ENCODE measurements at places on chromosomes 1 and 21.

DNA sequence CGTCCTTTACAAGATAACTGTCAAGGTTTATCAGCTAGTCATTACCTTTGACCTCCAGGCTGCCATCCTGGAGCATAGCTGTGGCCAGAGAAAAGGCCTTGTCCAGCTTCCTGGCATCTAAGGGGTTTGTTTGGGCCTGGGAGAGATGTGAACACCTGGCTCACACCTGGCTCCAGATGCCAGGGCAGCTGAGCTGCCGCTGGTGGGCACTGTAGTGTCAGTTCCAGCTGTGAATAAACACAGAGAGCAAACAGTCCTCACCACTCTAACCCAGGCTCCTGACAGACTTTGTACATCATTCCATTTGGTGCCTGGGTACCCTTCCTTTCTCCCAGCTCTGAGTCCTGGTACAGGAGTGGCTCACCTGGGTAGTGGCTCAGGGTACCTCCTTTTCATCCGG is 14.3 kb upstream of the KCNA10 start:
- DNase-seq, result no peak

GRCh38 chr21:28100366-28100765 is 892.3 kb downstream of the LTN1 start:
- DNase-seq, result no peak

DNA sequence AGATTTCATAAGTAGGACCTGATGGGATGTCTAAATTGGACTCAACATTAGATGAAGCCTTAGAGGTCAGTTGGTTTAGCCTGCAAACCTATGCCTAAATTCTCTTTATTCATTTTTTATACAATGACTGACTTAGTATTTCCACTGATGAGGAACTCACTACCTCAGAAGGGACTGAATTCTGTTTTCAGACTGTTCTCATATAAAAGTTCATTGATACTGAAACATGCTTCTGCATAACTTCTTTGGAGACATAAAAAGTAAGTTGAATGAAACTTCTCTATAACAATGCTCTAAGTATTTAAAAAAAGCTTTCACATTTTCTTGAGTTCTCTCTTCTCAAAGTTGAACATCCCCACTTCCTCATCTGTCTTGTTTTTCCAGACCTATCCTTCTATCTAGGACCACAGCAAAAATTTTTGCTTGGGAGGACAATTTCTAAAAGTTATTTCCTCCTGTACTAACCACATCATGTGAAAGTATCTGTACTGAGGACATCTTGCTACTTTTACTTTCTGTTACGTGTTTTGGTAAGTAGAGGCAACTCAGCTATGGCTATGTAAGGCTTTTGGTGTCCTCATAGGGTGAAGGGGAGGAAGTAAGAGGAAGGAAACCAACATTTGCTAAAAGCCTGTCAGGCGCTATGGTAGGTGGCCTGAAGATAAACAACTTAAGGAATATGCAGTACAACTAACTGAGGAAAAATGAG is 64.1 kb downstream of the USP24 start:
- DNase-seq, result no peak

DNA sequence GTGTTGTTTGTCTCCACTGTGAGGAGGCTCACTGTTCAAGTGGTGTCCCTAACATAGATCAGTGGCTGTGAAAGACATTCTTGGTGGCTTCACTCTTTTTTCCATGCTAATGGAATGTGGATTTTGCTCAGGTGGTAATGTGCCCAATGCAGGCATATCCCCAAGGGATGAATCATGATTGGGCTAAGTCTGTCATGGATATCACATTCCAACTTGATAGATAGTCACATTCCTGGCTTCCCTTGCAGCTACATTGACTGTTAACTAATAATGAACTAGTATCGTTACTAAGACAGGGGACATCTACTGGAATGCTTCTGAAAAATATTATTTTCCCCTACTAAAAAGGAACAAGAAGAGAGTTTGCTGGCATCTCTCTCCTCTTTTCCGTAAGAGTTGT is 86.3 kb upstream of the SOD1 start:
- DNase-seq, result no peak

DNA sequence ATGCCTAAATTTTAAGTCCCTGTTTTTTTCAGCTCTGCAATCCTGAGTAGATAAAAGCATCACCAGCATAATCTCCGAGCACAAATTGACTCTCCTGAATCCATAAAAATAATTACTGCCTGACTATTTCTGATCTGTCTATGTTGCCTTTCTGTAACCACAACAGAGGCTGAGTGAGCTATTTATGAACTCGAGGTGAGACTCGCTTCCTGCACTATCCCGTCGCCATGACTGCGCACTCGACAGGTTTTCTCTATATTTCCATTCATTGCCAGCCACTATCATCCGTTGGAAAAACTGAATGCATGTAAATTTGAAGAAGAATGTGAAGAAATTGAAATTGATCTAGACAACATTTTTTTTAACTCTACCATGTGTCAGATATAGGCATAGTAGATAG is 897.2 kb downstream of the ADGRL2 start:
- no peak for DNase-seq

DNA sequence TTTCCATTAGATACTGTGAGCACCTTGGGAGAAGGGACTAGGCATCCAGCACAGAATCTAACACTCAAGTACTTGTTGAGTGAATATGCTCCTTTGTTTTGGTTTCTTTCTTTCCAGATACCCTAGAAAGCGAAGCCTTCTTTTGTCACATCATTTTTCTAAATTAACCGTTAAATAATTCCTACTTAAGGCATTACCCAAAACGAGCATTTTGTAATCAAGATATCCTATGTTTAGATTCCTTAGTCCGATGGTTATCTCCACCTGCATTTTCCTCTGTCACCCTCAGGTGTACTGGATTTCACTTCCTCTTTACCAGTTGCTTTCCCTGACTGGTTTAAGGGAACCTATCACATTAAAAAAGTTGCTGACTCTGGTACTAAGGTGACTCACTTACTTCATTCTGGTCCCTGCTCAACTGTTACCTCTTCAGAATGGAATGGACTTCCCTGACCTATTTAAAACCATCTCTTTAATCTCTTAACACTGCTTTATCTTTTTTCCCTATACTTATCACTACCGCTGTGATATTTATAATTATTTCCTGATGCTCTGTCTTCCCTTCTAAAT is 3.2 kb downstream of the B3GALNT2 start:
- DNase-seq, result no peak

- DNase-seq, result peak; percentile 71
Observed at GRCh38 chr1:26696654-26697430, 1.0 kb downstream of the ARID1A start.

DNA sequence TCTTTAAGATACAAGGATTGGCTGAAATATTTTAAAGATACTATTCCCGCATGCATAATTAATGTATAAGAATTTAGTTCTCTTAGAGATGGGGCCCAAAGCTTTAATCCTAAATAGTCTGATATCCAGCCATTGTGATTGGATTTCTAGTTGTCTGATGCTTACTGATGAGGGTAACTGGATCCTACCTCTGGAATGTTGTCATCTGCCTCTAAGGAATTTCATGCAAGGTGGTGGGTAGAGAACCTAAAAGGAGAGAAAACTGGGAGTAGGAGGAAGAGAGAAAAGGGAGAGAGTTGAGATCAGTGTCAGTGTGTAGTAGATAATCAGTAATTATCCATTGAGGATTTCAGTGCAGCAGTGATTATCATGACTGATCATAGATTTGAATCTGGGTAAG is 295.5 kb downstream of the KCNT2 start:
- DNase-seq, result no peak

DNA sequence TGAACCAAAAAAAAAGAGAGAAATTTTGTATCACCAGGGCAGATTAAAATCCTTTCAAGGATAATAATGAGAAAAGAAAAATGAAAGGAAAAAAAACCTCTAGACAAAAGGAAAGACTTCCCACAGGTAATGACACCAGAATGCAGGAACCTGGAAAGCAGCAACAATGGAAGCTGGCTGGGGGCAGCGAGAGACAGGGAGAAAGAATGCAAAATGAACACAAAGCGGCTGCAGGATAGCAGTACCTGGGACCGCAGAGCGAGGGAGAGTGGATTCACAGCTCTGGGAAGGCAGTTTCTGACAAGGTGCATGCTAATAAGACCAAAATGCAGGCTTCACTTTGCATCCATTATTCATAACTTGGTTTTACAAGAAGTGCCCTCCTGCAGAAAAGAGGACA is 349.0 kb downstream of the SIPA1L2 start:
- DNase-seq, result no peak

- DNase-seq, result no peak
Observed at GRCh38 chr1:188096521-188096920, 1267.8 kb downstream of the PLA2G4A start.

- no peak for DNase-seq
Observed at GRCh38 chr1:155487541-155487940, 75.1 kb downstream of the ASH1L start.

- DNase-seq, result no peak
Observed at GRCh38 chr1:236257216-236257615, 24.5 kb downstream of the ERO1B start.

GRCh38 chr1:198794498-198794897 is 155.7 kb downstream of the PTPRC start:
- DNase-seq, result no peak

GRCh38 chr1:41025979-41026819 is 4.7 kb upstream of the SLFNL1 start:
- DNase-seq, result no peak

DNA sequence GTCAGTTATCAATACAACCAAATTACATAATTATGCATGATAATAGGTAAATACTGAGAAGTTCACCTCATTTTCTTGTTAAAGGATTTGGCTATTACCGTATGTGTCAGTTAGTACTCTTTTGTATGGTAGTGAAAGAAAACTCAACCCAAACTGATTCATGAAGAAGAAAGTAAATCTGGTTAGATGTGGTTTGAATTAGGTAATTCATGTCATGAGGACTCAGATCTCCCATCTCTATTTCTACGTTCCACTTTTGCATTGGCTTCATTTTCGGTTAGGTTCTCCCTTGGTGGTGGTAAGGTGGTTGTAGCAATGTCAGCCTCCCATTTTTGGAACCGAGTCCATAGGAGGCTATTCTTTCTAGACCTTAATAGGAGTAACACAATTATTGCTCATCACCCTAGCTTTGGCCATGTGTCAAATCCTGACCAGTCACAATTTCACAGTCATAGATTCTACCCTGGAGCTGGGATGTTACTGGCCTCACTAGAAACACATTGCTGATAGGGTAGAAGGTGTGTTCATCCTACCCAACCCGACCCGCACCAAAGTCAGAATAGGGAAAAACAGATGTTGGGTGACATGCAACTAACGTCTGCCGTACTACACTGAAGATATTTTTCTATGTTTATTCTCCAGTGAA is 97.6 kb downstream of the OSBPL9 start:
- no peak for DNase-seq

DNA sequence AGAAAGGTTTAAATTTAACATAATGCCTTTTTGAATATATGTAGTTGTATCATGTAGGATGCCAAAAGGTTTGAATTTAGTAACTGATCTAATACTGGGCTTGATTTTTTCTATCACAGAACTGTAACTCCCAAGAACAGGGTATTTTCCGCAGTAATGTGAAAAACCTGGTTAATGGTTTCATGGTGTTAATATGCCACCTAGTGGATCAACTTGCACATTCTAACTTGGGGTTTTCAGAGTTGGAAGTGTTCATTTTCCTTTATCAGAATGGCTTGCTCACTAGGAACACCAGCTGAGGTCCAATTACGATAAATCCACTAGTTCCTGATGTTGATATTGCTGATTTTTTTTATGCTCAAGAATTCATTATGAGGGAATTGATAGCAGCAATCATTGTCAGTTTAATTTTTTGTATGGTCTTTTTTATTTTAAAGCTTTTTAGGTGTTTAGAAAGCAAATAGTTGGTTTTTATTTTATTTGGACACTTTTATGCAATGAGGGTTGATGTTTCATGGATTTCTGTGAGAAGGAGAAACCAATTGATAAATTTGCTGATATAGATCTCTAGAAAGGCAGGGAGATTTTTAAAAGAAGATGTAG is 157.2 kb downstream of the PLA2G4A start:
- DNase-seq, result no peak

GRCh38 chr1:230819976-230820375 is 48.3 kb downstream of the C1orf198 start:
- DNase-seq, result no peak

GRCh38 chr1:107952989-107953388 is 12.0 kb downstream of the VAV3 start:
- no peak for DNase-seq

DNA sequence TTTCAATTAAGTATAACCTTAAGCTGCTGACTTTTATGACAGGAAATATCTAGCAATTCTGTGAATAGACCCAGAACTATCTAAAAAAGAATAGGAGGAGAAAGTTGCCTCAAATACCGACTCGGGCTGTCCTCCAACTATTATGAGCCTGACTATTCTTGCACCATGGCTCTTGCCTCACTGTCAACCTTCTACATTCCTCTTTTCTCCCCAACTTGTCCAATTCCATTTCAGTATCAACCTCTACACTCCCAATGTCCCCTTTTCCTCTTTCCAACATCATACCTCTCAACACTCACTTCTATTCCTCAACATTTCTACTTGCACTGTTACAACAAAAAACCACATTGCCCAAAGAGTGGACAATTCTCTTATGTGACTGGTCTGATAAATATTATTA is 2.3 kb downstream of the ZZZ3 start:
- DNase-seq, result no peak

DNA sequence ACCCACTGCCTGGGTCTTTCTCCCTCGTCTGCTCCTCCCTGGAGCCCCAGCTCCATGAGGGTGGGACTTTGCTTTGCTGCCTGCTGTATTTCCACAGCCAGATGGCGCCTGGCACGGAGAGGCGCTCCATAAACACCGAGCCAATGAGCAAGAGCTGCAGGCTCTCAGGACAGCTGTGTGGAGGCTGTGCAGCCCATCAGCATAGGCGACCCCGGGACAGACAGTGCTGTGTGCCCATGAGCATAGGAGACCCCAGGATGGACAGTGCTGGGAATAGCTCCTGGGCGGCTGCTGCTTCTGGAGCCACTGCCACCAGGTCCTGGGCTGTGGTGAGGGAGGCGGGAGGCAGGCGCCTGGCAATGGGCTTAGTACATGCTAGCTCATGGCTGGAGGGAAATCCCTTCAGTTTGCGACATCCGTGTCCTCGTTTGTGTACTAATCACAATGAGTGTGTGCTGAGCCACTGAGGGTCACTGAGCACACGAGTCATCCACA is 29.2 kb downstream of the CEP104 start:
- no peak for DNase-seq

GRCh38 chr1:197435224-197435623 is 167.2 kb downstream of the CRB1 start:
- DNase-seq, result no peak

DNA sequence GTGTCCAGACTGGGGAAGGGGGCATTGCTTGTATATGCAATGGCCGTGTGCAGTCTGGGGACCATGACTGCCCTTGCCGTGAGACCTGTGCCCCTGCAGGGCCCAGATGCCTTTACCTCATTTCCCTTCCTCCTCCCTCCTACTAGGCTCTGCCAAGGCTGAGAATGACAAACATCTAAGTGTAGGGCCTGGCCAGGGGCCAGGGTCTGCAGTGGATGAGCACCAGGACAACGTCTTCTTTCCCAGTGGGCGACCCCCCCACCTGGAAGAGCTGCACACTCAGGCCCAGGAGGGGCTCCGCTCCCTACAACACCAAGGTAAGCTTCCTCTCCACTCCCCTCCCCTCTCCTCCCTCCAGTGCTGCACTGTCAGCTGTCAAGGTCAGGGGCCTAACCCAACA is 49.5 kb downstream of the YARS1 start:
- no peak for DNase-seq

GRCh38 chr1:44693159-44693558 is 18.6 kb downstream of the ARMH1 start:
- DNase-seq, result no peak

GRCh38 chr1:27503844-27504587 is 14.0 kb upstream of the WASF2 start:
- DNase-seq, result peak; percentile 76

- peak; percentile 85 for DNase-seq
Observed at GRCh38 chr21:15063814-15064575, 805 bp downstream of the NRIP1 start.

- peak; percentile 58 for DNase-seq
Observed at GRCh38 chr1:10664251-10664650, 132.2 kb downstream of the CASZ1 start.
